Stimulated activated CD8-positive, alpha-beta memory T cell treated with anti-CD3 and anti-CD28 coated beads, Interleukin-2, amount 100 ng/mL, for 1 hour (primary cell): ENCODE measurements at places on chromosomes 3 and 15.

GRCh38 chr3:69531576-69532546, 146.0 kb upstream of the FRMD4B start:
- DNase-seq, result no peak

DNA sequence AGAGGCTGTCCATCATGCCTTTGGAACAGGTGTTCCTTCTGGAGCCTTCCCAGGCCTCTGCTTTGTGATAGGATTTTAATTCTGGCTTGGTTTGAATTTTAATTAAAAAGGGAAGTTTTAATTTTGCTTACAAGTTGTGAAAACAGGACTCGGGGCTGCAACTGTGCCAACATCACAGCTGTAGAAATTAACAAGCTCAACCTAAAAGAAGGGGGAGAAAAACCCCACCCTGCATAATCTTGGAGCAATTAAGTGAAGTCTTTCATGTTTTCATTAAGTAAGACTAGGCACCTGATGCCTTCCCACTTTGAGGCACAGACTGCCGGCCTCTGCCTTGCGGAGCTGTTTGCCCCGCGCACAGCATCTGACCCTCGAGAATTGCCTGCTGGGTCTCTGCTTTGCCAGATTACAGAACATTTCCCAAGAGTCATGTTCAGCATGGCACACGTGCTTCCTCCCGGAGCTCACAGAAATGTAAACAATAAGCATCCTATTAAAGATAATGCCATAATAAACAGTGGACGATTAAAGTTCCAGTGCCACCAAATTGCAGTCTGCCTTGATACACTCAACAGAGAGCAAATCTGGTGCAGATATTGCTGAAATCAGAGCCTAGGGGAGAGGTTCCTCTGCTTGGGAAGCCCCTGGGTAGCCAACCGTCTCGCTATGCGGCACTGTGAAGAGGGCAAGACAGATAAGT, 364.2 kb downstream of the LRTM1 start:
- no peak for DNase-seq

DNA sequence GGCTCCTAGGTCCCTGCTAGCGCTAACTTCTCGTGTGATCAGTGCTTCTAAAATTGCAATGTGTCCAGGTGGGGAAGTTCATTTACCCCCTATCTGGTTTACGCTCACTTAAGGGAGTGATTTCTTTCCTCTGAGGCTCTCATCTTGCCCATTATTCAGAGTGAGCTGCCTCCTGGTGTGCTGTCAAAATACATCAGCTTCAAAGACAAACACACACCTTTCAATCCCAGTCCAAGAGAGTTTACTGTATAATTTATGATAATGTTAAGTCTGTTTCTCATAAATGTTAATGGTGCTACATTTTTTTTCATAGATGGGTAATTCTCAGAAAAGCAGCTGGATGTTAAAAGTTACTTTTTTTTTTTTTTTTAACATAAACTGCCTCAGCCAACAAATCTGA, 112.3 kb downstream of the RORA start:
- DNase-seq, result no peak

DNA sequence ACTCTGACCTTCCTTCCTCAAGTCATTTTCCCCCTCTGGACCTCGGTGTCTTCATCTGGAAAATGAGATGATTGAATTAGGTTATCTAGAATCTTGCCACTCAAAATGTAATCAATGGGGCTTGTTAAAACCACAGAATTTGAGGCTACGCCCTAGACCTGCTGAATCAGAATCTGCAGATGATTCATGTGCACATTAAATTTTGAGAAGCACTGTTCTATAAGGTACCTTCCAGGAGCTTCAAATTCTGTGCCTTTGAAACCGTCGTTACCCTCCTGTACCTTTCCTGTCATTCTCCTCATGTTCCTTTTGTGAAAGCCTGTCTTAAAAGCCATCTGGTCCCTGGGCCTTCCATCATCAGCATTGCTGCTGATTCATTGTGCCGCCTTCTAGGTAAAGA, 172.4 kb upstream of the TOPAZ1 start:
- DNase-seq, result no peak

DNA sequence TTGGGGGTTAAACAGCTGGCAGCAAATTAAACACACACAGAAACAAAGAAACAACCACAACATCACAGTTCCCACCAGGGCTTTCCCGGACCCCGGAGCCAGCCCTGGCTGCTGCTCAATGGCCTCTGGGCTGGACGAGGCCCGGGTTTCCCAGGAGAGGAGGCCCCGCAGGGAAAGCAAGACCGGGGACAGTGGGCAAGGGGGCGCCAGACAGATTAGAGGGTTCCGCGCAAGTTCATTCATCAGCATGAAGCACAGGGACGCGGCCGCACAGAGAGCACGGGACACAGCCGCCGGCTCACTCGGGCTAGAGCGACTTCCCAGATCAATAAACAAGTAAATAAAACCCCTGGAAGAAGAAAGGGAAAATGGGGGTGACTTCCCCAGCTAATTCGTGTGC, 66.4 kb upstream of the RPL32 start:
- no peak for DNase-seq

DNA sequence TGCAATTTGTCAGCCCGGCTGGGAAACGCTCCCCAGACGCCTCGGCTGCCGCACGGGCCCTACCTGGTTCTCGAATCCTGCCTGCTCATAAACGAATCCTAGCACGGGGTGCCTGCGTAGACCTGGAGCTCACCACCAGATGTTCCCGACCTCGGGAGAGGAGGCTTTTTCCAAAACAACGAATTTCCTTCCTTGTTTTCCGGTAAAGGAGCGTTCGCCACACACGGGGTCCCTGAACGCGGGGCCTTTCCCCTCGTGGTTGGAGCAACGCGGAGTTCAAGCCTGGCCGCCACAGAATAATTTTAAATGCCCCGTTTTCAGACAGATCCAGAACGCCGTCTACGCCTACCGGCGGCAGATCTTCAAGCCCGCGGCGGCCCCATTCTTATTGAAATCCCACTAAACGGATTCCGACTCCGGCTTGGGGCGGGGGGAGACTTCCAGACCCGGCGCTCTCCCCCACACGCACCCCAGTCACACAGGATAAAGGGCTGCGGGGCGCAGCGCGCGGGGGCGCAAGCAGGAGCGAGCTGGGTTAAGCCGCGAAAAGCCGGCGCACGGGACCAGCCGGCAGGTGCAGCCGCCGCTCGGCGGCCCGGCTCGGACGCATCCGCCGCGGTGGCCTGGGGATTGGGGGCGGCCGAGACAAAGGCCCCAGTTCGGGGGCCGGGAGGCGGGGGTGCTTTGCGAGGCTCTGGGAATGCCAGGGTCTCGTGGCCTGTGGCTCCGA, 895 bp downstream of the GATA2 start:
- no peak for DNase-seq

GRCh38 chr15:54841701-54842305, 354.9 kb downstream of the RSL24D1 start:
- DNase-seq, result no peak

- DNase-seq, result no peak
Observed at GRCh38 chr15:64772488-64772887, 2.9 kb downstream of the RBPMS2 start.

DNA sequence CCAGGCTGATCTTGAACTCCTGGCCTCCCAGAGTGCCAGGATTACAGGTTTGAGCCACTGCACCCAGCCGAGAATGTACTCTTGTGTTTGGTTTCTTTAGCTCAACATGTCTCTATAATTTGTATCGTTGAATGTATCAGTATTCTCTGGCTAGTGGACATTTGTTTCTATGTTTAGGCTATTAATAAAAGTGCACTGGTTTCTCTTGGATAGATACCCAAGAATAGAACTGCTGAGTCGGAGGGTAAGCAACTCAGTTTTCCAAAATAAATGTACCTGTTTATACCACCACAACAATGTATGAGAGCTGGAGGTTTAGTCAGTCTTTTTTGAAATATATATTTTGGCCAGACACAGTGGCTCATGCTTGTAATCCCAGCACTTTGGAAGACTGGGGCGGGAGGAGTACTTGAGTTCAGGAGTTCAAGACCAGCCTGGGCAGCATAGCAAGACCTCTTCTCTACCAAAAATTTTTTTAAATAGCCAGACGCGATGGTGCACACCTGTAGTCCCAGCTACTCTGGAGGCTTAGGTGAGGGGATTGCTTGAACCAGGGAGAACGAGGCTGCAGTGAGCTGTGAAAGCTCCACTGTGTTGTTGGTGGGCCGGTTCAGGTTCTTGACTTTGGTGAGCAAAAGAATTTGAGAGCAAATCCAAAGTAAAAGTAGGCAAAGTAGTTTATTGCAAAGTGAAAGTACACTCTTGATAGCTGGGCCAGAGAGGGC, 7.7 kb upstream of the IVD start:
- DNase-seq, result no peak

DNA sequence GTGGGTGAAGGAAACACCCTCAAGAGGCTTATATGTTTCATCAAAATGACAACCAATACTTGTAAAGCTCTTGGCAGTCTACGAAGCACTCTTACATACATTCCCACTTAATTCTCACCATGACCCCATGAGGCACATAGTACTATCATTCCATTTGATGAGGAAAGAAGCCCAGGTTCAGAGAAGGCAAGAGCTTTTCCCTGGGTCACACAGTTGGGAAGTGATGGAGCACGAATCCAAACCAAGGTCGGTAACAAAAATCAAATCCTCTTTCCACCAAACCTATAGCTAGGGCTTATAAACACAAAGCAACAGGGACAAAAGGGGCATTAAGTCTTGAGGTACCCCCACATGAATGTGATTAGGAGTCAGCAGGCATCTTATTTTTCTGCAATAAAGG, 187.1 kb downstream of the UACA start:
- no peak for DNase-seq

- DNase-seq, result no peak
Observed at GRCh38 chr3:138114431-138114918, 933 bp downstream of the DZIP1L start.

DNA sequence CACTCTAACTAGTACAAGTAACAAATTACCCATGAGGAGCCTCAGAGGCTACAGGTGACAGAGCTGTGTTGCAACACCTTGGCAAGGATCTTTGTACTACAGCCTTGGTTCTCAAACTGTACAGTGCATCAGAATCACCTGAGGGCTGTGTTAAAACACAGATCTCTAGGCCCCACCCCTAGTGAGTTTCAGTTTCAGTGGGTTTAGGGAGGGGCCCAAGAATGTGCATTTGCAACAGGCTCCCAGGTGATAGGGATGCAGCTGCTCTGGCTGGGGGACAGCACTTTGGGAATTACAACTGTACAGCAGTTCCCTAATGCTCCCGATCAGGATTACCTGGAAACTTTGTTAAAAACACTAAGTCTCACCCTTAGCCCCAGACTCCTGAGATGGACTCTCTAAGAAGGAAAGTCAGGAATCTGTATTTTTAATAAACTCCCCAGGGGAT, 66.1 kb upstream of the NR2F2 start:
- DNase-seq, result no peak

- DNase-seq, result no peak
Observed at GRCh38 chr15:90946941-90947576, 7.6 kb upstream of the RCCD1 start.

- no peak for DNase-seq
Observed at GRCh38 chr15:89985111-89985510, 16.0 kb upstream of the ZNF710 start.

GRCh38 chr15:58440922-58441321, 9.1 kb downstream of the LIPC start:
- no peak for DNase-seq

DNA sequence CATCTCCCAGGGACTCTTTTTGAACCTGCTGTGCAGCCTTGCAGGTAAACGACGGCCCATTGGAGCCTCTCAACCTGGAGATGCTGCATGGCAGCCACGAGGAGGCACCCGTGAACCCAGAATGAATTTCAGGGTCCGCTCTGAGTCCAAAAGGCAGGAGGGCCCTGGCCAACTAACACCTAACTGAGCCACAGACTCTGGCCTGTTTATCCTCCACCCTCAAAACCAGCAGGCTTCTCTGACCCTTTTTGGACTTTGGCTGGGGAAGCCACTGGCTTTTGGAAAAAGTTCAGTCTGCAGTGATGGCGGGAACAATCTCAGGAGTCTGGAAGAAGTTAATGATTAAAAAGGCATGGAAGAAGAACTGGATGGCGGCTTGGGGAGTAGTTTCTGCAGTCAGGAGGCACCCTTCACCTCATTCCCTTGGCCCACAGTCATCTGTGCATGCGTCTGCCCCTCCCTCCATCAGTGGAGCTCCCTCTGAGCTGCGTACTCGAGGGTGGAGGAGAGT, 4.1 kb downstream of the PXYLP1 start:
- no peak for DNase-seq

- DNase-seq, result no peak
Observed at GRCh38 chr3:46184469-46184868, 23.6 kb downstream of the CCR1 start.

GRCh38 chr3:194282436-194283122, 68.5 kb downstream of the CPN2 start:
- no peak for DNase-seq

DNA sequence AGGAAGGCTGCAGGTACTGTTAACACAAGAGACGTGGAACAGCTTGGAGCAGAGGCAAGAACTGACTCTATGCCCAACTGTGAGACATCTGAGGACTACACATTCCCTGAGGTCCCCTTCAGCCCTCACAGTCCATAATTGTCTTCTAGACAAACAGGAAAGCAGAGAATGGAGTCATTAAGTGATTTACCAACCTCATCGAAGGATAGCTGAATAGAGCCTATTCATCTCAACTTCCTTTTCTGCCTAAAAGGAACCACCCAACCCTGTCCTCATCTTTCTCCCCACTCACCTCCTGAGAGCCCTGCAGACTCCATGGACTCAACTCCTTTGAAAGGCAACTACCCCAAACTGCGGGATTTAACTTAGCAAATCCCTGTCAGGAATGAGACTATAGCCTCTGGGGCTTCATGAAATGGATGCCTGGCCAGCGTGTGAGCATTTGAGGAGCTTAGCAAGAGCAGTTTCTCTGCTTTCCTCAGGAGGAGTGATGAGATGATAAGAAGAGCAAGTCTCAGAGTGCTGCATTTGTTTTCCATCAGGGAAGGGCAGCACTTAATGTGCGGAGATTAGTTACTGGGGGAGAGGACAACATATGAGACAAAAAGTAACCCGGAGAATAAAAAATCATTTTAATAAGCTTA, 61.5 kb upstream of the FILIP1L start:
- no peak for DNase-seq

GRCh38 chr15:96416934-96417759, 86.6 kb downstream of the NR2F2 start:
- DNase-seq, result no peak

DNA sequence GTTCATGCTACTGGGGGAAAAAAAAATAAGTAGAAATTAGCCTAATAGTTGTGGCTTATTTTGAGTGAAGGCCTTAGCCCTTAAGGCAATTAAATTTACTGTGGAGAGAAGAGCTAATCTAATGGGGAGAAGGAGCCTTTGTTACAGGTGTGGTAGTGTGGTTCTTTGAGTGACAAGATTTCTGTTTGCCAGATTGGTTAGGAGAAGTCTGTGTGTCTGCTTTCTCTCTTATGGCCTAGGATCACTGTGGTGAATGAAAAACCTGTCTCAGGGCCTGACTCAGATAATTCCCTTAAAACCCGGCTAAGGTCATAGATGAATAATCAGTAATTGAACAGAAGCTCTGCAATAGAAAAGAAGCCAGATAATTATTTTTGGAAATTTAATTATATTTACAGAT, 27.0 kb downstream of the OPA1 start:
- no peak for DNase-seq

DNA sequence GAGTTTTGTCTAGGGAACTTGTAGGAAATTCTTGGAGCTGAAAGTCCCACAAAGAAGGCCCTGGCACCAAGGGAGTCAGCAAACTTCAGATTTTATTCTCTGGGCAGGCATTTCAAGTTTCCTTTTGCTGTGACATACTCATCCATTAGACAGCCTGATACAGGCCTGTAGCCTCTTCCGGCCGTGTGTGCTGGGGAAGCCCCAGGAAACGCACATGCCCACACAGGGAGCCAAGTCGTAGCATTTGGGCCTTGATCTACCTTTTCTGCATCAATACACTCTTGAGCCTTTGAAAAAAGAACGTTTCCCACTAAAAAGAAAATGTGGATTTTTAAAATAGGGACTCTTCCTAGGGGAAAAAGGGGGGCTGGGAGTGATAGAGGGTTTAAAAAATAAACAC, 15.0 kb downstream of the TIGIT start:
- DNase-seq, result no peak
